ENCODE measurements at places on chromosomes 7 and 10.

DNA sequence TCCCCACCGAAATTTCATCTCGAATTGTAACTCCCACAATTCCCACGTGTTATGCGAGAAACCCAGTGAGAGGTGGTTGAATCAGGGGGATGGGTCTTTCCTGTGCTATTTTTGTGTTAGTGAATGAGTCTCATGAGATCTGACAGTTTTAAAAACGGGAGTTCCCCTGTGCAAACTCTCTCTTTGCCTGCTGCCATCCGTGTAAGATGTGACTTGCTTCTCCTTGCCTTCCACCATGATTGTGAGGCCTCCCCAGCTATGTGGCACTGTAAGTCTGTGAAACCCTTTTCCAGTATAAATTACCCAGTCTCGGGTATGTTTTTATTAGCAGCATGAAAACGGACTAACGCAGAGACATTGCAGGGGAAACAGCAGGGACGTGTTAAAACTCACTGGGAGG is 5.3 kb upstream of the OLAH start:
- DNase-seq: no peak

GRCh38 chr7:17781491-17782215 is 158.6 kb downstream of the SNX13 start:
- DNase-seq: no peak

GRCh38 chr7:22980422-22980821 is 33.5 kb downstream of the HYCC1 start:
- DNase-seq: no peak

DNA sequence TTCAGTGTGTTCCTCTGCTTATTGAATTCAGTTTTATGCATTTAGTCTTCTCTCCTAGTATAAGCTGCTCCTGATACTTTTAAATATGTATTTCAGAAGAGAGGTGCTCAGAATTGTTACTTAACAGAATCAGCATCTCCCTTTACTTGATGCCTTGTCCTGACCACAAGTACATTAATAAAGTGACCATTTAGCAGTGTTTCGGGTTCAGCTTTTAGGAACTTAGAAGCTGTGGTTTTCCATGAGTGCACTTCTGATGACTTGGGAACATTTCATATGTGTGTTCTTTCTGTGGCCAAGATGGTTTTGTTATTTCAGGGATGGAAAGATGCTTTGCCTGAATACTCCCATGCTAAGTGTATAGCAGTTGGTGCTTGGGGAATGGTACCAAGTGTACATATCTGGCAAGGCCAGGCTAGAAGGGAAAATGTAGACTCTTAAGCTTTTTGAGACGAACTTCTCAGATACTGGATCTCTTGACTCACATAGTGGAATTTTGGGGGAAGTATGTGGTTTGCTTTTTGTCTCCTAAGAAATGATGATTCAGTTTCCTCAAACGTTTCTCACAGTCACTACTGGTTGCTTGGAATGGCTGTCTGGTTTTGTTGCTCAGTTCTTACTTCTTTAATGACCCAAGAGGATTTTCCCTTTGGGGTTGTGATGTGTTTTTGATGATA is 17.2 kb downstream of the SGPL1 start:
- DNase-seq: no peak

DNA sequence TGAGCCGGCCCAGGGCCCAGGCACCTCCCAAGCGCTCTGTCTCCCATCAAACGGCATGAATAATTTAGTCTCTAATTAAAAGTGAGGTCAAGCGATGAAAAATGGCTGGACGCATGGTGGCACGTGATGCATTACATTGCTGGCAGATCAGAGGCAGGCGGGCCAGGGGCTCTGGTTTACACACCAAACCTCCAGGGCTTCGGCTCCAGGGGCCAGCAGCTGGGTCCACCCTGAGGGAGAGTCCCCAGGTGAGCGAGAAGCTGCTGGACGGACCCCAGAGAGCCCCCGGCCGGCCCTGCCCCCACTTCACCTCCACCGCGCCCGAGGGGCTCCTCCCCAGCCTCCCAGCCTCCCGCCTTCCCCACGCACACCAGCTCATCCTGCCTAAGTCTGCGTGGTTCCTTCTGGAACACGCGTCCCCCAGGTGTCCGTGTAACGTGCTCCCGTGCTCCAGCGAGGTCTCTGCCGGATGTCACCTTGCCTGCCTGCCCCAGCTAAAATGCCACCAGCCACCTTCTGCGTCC is 23.2 kb downstream of the UNCX start:
- DNase-seq: no peak

GRCh38 chr7:73974101-73974947 is 53.6 kb upstream of the ELN start:
- no peak for DNase-seq

GRCh38 chr7:117780832-117781231 is 92.4 kb downstream of the CTTNBP2 start:
- DNase-seq: no peak

DNA sequence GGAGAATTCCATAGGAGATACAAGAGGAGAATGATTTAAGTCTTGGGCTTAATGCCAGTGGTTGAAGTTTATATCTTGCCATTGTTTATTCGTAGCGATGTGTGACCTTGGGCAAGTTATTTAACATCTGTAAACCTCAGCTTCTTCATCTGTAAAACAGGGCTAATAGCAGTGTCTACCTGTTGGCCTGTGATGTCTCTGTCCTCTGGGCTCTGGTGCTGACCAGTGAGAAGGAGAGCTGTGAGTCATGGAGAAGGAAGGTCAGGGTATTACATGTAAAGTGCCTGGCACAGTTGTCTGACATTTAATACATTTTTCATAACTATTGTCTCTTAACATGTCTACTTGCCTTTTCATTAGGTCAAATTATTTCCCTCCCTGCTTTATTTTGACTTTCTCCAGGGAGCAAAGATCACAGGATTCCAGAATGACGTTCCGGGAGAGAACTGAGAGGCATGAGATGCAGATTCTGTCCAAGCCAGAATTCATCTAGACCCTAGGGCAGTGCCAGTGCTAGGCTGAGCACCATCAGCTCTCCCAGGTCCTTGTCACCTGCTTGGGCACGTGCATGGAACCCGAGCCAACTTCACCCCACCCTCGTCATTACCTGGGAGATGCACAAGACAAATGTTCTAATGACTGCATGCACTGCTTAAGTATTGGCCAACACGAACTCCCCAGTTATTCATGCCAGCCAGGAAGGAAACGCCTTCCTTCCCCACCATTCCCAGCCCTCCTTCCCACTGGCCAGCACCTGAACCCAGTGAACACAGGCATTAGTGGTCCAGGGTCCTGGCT is 187.9 kb downstream of the DPY19L1 start:
- no peak for DNase-seq

DNA sequence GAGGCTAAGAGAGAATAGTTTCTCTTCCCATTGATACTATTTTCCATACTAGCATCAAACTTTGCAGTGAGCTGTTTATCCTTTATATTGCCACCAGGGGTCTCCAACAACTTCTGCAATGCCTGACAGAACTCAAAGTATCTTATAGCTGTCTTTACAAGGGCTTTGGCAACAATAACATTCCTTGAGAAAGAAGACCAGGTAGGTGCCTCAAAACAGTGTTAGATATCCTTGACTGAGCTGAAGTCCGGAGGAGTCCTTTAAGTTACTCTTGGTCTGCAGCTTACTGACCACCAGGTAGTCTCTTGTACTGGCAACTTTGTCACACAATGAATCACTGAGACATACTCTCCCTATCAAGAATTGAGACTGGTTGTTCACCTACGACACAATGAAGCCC is 30.0 kb upstream of the TES start:
- DNase-seq: no peak

- DNase-seq: no peak
Observed at GRCh38 chr10:49050366-49050765, 65.0 kb downstream of the VSTM4 start.

DNA sequence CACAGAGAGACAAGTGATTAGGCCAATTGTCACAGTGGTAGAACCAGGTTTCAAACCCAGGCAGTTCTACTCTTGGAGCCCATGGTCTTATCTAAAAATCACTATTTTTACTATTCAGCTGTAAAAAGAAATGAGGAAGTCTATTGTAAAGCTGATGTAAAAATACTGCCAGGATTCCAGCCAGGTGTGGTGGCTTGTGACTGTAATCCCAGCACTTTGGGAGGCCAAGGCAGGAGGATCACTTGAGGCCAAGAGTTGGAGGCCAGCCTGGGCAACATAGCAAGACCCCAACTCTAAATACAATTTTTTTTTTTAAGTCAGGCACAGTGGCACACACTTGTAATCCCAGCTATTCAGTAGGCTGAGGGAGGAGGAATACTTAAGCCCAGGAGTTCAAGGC is 40.4 kb downstream of the HIP1 start:
- no peak for DNase-seq

- no peak for DNase-seq
Observed at GRCh38 chr7:44391171-44391570, 65.8 kb upstream of the CAMK2B start.

- DNase-seq: no peak
Observed at GRCh38 chr10:86801995-86802394, 45.6 kb downstream of the BMPR1A start.

- no peak for DNase-seq
Observed at GRCh38 chr7:3039787-3040186, 3.9 kb downstream of the CARD11 start.

- no peak for DNase-seq
Observed at GRCh38 chr10:78520737-78521430, 487.2 kb downstream of the RPS24 start.

DNA sequence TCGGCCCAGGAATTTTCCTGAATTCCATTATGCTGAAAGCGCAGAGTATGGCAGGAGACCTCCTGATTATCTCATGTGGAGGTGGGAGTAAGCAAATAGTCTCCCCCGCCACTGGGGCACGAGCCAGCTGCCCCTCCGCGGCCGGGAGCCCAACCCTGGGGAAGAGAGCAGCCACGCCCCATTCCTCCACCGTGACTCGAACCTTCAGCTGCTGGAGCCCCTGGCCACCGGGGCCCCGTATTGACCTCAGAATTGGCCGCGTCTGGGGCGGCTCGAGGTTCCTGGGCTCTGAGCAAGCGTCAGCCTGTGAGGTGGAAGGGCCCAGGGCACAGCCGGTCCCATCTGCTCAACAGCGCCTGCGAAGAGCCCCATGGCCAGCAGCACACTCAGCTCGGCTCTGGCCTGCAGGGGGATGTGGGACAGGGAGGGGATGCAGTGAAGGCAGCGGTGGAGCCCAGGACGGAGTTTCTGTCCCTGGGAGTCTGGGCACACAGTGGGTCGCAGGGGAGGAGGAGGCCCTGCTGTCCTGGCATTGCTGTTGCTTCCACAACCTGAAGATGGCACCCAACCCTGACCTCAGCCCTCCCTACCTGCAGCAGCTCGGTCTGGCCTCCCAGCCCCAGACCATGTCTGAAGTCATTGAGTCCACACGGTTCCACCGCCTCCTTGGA is 97.8 kb downstream of the CHST15 start:
- DNase-seq: no peak

GRCh38 chr7:39005036-39005435 is 27.3 kb downstream of the POU6F2 start:
- no peak for DNase-seq

All from activated CD8-positive, alpha-beta memory T cell treated with anti-CD3 and anti-CD28 coated beads for 1 hour (primary cell).